Neural crest cell (in vitro differentiated cells): ENCODE measurements at places on chromosomes 7 and 10.

DNA sequence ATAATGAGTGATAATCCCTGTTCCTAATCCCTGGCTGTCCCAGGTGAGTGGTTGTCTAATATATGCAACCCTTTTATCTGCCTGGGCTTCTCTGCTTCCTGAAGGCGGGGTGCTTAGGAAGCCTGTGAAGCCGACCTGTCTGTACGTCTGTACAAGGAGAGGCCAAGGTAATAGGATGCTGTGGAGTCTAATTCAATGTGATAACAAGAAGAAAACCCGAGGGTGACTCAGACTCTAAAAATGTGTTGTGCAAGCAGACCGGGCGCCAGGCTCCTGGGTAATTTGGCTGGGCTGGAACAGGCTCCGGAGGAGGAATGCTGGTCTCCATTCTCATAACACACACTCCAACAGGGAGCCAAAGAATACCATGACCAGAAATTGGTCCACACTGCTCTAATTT, 43.6 kb downstream of the THNSL1 start:
- no peak for DNase-seq

DNA sequence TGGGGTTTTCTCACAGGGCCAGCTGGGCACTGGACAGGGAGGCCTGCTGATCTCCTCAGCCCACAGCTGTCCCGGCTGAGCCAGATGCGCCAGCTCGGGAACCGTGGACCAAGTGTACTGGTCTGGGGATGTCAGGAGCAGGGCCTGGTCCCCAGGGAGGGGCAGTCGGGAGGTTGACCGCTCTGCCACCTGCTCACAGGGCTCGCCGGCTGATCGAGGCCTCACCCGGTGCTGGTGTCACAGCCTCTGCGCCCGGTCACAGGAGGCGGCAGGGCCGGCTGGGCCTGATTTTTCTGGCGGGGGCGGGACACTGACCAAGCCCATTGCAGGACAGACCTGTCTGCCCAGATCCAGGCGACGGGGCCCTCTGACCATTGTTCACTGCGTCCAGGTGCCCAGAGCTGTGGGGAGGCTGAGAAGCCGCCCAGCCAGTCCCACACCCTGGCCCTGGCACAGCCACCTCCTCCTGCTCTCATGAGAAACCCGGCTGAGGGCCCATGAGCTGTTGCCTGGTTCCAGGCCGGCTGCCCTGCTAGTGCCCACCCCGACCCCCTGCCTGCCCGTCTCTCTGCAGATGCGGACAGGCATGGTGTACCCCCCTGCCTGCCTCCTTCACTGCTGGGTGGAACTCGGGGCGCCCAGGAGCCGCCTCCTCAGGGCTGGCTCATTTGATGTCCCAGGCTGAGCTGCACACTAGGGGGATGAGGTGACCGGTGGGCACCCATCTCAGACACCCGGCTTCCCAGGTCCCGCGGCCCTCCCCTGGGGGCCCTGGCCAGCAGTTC, 3.0 kb upstream of the TMEM184A start:
- no peak for DNase-seq

DNA sequence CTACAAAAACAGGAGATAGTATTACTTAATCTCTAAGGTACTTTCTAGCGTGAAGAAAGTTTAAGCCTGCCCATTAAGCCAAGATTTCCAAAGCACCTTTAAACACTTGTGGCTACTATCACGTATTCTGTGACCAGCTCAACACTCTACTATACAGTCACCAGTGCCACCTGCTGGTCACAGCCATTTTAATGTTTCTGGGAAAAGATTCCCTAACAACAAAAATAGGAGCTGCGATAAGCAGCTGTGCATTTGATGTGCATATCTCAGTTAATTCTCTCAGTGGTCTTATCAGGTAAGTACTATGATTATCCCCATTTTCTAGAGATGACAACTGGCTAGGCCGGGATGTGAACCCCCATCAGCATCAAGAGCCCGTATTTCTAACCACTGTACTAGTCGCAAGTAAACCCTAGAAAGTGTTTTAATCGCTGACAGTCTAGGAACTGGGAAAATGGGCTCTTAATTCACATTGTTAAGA, 860 bp downstream of the SEC31B start:
- peak; percentile 83 for DNase-seq

DNA sequence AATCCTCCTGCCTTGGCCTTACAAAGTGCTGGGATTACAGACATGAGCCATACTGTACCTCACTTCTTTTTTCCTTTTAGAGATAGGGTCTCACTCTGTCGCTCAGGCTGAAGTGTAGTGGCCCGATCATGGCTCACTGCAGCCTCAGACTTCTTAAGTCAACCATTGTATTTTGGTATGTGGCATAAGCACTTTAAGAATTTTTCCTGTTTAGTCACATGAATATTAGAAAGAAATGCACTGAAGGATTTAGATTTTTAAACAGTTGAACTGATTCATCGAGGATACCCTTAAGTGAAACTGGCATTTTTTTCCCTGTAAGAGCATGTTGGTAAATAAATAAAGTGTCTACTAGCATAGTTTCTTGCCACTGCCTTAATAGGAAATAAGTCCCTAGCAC, 319.3 kb upstream of the CACNA2D1 start:
- DNase-seq, result no peak

DNA sequence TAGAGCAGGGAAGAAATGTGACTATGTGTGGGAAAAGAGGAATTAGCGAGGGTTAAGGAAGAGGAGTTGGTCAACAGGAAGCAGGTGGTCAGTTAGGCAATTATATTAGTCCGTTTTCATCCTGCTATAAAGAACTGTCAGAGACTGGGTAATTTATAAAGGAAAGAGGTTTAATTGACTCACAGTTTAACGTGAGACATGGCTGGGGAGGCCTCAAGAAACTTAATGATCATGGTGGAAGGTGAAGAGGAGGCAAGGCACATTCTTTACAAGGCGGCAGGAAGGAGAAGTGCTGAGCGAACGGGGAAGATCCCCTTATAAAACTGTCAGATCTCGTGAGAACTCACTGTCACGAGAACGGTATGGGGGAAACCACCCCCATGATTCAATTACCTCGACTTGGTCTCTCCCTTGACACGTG, 35.0 kb downstream of the RAMP3 start:
- DNase-seq, result no peak

- DNase-seq, result no peak
Measured at GRCh38 chr7:96327429-96327828, 5.5 kb upstream of the SLC25A13 start.

GRCh38 chr7:135964274-135964673, 12.9 kb downstream of the MTPN start:
- DNase-seq, result no peak

DNA sequence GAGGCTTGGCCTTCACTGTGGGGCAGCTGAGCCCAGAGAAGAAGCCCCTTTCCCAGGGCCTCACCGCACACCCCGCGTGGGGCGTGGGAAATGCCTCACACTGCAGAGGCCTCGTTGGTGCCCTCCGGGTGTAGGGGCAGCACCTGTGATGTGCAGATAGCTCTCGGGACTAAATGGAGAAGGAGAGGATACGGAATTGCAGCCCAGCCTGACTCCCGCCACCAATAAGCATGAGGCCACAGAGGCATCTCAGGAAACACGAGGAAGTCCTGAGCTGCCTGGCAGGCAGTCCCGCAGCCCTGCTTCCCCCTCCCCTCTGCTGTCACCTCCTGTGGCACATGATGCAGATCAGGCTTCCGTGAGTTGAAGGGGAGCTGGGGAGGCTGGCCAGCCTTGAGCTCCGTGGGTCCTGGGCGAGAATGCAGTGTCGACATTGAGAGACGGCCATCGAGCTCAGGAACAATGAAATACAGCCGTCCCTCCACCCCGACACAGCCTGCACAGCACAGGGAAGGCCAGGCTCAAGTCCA, 59.6 kb upstream of the PPP2R2D start:
- no peak for DNase-seq

GRCh38 chr10:72015841-72016240, 51.6 kb downstream of the CHST3 start:
- no peak for DNase-seq
